ENCODE measurements at places on chromosomes 6 and 20. TPM values are rescaled to one million over a fixed set of nuclear protein-coding genes. Genes with fewer than 3 reads are reported as not detected.

Gene CTAGE9
- under 0.01 TPM for total RNA-seq

Gene TCF21
- 9.8 TPM for total RNA-seq

Gene RBM12
- total RNA-seq = 27.4 TPM

Gene APOBEC2
- not detected for total RNA-seq

Data from bronchus fibroblast of lung (primary cell).